ENCODE measurements at places on chromosomes 11 and 22.
A peak's percentile ranks its signal among the peaks of the same experiment; 100 is the strongest.

DNA sequence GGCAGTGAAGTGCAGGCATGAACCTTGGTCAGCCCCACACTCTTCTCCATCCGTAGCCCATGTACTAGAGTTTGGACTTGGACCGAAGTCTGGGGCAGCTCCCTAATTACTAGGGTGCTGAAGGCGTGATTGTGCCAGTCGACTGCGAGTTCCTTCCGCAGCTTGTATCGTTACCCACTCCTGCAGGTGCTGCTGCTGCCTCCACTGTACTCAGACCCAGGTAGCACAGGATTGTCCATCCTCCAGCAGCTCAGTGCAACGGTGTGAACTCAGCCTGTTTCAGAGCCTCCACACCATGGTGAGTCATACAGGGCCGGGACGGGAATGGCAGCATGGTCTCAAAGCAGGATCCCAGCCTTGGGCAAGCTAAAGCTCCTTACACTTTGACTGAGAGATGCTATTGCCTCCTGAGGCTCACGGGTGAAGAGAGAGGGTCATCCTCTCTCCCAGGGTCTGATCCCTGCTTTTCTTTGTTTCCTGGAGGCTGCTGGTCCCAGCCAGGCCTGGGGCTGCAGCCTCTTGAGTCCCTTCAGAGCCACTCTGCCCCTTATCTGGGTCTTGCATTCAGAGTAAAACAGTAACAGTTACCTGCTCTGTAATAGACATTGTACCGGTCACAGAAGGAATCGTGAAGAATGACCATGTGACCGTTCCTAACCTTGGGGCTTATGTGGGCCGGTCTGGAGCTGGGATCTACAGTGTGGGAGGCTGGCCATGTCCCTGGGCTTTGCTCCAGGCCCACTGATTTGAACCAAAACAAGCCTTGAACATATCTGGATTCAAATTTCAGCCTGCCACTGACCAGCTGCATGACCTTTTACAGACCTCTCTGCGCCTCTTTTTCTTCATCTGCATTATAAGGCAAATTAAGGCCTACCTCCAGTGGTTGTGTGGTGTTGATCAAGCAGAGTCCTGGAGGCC, 1.7 kb downstream of the TKFC start:
- DNase-seq, result no peak

GRCh38 chr11:20055312-20055711, 105.0 kb downstream of the DBX1 start:
- DNase-seq, result no peak

- no peak for DNase-seq
Observed at GRCh38 chr11:36577859-36578258, 10.1 kb downstream of the RAG1 start.

DNA sequence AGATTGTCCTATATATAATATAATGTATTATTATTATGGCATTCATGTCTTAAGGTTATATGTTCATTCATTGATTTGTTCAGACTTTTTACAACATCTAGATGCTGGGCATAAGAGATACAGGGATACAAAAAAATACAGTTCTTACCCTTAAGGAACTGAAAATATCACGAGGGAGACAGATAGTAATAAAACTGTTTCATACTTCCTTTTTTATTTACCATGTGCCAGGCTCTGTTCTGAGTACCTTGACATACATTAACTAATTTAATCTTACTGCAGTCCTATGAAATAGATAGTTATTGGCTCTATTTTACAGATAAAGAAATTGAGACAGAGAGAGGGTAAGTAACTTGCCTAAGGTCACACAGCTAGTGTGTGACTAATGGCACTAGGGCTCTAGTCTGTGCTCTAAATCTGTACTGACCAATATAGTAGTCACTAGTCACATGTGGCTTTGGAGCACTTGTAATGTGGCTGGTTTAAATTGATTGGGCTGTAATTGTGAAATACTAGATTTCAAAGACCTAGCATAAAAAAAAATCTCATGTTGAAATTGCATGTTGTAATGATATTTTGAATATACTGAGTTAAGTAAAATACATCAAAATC, 21.3 kb downstream of the TRIM44 start:
- DNase-seq, result no peak

GRCh38 chr11:66919923-66920322, 38.3 kb downstream of the PC start:
- DNase-seq, result no peak

DNA sequence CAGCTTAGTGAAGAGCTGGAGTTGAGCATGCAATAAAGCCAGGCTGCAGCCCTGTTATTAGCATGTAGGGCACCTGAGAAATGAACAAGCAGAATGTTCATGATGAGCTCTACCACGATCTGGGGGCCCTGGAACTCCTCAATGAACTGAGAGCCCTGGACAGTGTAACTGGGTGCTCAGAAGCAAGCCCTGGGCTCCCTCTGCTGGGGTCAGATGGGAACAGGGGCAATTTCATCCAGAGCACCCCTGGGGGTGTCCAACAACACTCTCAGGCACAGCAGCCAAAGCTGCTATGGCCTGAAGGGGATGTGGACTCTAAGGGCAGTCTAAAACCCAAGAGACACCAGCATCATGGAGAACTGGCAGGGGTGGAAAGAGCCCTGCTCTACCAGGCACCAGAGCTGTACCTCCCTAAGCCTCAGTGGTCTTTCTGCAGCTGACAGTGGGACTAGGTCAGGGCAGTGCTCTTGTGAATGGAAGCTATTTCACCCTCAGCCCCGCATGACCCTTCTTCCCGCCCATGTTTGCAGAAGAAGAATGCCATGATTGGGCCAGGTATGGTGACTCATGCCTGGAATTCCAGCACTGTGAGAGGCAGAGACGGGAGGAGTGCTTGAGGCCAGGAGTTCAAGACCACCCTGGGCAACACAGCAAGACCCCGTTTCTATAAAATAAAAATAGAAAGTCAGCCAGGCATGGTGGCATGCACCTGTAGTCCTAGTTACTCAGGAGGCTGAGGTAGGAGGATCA, 28.9 kb downstream of the THOC5 start:
- peak; percentile 31 for DNase-seq

GRCh38 chr11:20042811-20043341, 117.4 kb downstream of the DBX1 start:
- no peak for DNase-seq
